ENCODE measurements at places on chromosomes 2 and 18.
A peak's percentile ranks its signal among the peaks of the same experiment; 100 is the strongest.

GRCh38 chr2:10810202-10811161, 2.1 kb downstream of the PDIA6 start:
- no peak for DNase-seq

DNA sequence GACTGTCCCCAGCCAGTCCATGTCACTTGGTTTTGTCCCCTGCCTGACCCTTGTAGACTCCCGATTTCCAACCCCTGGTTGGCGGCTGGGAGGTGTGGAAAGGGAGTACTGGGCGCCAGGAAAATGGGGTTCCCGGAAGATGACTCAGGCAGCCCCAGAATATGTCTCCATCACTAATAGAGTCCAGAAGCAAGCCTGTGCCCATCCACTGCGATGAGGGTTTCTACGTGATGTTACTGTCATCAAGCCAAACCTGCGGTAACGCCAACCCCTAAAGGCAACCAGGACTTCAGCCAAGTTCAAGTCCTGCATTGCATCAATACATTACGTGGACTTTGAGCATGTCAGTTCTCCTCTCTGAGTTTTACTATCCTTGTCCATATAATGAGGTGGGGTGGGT, 62.0 kb upstream of the TAF1B start:
- no peak for DNase-seq

DNA sequence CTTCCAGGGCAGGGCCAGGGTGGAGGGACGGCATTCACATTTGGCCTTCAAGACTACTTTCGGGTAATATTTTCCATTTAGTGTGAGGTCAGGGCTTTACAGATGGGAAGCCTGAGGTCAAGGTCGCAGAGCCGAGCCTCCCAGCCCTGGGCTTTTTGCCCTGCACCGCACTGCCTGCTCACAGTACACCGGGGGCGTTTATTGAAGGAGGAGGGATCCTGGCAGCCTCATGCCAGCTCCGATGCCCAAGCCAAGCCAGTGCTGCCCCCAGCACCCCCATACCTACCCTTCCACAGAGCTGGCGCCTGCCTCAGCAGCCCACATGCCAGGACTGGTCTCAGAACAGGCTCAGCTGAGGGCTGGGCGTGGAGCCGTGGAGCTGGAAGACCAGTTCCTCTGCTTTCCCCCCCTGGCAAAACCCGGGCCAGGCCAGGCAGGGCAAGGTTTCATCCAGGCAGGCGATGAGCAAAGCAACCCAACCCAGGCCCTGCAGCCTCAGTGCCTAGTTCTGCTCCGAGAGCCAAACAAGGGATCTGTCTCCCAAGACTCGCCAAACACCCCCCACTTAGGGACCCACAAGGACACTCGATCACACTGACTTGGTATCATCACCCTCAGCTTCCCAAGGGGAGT, 11.9 kb downstream of the SDC1 start:
- DNase-seq = no peak

DNA sequence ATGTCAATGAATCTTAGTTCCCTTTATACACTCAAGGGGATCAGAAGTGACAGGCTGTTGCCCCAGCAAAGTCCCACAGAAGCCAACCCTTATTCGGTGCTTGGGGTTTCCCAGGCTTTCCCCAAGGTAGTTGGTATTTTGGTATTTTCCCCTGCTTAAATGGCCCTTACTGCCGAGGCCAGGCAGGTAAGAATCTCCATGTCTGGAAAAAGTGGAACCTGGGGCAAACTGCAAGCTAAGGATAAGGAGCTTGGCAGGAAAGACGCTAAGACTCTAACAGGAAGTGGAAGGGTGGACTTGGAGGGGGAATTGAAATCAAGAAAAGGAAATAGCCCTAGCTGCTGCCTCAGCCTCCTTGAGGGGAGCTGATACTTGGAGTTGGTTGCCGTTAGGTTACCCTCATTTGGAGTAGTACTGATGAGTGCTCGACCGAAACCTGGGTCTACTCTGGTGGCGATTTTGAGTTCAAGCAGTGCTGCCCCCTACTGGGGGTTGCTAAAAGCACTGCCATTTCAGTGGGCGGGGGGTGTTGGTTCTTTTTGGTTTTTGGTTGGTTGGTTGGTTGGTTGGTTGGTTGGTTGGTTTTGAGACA, 3.3 kb upstream of the GPBAR1 start:
- DNase-seq = peak; percentile 45

DNA sequence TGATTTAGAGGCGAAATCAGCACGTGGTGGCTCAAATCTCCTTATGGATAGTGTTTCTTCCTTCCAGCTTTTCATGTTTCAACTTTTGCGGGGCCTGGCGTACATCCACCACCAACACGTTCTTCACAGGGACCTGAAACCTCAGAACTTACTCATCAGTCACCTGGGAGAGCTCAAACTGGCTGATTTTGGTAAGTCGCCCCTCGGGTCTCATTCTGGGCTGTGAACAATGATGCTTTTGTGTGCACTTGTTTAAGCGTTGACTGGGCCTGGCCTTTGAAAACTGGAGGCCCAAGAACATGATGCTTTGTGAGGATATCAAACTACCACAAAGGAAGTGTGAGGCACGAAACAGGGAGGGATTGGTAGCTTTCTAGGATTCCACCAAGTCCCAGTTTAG, 27.4 kb downstream of the CDK15 start:
- DNase-seq = no peak

GRCh38 chr2:72292433-72292832, 144.8 kb upstream of the CYP26B1 start:
- no peak for DNase-seq

DNA sequence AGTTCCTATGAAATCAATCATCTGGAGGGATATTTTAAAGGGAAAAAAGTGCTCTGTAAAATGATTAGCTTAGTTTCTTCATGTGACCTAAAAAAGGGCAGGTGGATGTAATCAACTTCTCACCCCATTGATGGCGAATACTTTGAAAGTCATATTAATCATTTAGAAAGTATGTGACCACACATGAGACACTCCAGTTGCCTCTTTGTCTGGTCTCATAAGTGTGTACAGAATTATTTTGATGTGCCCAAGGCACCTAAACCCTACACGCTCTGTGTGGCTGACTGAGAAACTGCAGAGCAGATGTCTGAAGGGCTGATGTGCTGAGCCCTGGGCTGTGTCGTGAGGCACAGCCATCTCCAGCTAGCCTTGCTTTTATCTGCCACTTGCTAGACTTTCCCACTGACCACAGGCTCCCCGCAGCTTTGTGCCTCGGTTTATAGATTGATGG, 26.9 kb downstream of the SGPP2 start:
- no peak for DNase-seq

- DNase-seq = no peak
Measured at GRCh38 chr2:20231598-20232026, 6.7 kb upstream of the SDC1 start.

DNA sequence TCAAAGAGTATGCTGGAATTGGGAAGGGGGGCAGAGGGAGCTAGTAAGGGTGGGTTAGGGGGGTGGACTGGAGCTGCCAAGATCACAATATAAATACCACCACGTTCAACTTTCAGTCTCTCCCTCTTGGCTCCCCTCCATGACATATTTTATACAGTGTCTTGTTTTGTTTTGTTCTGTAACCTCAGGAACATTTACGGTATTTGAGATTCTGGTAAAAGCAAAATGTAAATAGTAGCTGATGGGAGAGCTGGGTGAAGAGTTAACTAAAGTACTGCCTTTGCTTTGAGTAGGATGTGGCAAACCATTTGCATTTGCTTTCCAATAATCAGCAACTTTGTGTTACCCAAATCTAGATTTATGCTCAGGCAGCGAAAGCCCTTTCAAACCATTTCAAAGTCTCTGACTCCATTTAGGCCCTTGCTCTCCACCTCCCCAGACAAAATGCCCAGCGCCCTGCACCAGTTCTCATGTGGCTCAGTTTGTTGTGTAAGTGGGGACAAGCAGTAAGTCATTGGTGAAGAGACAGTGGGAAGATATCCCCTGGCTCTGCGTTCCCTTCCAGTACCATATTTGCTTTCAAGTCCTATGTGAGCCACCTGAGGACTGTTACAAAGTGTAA, 17.4 kb downstream of the IRS1 start:
- no peak for DNase-seq

DNA sequence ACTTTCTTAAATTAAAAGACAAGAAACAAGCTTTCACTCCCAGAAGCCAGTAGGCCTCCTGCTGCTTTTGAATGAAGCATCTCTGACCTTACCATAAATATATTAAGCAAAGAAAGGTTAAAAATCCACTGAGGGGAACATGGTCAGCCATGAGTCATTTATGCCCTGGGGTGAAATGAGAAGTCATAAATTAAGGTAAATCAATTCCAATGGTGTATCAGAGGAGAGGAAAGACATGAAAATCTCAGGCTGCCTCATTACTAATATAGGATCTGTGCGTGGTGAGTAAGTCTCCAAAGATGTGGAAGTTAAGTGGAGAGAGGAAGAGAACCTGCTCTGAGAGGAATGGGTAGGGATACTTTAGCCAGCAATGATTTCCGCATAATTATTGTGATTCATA, 292.3 kb upstream of the CHAC2 start:
- no peak for DNase-seq

DNA sequence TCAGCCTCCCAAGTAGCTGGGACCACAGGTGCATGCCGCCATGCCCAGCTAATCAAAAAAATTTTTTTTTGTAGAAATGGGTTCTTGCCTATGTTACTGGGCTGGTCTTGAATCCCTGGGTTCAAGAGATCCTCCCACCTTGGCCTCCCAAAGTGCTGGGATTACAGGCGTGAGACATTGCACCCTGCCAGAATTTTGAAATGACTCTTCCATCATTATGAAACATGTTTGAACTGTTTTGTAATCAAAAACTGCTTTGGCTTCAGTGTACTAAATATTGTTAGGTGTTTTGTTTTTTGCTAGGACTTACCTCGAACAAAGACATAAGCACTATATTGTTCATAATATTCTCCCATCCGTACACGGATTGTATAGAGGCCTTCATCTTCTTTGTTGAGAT, 55.8 kb downstream of the MYOM1 start:
- DNase-seq = no peak
